Anterior cingulate cortex (tissue), 58 donors: ENCODE measurements at places on chromosomes 2 and 18.

DNA sequence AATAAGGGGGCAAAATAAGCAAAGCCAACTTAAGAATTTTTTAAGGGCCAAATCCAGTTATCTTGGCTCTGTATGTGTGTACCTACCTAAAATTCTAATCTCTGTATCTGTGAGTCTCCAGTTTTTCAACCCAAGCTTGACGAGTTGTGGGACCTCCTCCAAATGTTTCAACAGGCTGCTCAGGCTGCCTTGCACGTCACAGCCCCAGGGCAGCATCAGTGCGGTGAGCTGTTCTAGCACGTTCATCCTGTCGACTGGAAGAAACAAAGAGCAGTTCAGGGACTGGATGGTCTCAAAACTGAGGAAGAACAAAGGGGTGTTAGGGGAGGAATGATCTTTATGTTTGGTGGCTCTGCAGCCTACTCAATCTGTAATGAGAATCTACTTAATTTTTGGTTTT lies 29.4 kb downstream of the NLRC4 start:
- no peak for DNase-seq

DNA sequence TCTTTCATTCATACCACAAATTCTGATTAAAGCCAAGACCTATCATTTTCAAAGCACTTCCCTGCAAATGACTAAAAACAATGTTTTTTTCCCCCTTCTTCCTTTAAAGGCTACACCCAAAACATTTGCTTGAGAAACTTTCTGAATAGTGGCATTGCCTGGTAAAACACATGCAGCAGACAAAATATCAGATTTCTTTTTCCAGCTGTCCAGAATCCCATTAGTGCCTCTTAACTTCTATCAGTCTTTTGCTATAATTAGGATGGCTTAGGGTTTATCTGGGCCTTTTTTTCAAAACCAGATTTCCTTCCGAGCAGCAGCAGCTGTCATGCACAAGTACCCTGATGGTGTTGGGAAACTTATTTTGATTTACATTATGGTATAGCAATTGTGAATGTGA lies 50.6 kb downstream of the ALPK2 start:
- DNase-seq = no peak

DNA sequence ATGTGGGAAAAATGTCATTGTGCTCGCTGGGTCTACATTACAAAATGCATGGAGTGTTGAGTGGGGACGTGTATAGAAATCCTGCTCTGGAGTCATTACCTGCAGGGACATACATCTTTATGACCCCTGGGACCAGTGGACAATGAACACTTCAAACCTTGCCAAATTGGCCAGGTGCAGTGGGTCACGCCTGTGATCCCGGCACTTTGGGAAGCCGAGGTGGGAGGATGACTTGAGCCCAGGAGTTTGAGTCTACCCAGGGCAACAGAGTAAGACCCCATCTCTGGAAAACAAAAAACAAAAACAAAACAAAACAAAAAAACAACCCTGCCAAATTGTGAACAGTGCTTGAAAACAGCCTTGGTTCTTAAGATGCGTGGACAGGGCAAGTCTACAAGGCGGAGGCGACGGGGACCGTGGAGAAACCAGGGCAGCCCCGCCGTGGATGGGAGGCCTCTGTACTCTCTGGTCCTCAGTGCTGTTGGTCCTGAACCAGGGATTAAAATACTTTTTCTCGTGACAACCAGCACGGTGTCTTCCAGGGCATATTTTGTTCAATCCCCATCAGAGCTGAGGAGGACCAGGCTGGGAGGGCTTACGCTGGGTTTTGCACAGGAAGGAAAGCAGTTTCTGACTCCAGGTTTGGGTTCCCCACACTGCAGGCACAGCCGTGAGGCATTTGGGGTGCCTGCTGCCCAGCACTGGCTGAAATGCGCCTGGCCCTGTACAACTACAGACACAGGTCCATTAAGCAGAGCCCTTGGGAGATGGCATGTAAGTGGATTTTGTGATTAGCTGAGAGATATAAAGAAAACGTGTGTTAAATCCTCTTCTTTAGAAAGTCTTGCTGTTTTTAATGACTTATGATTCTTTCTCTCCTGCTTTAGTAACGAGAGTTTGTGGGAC lies 13.7 kb downstream of the COLEC11 start:
- DNase-seq = no peak

- no peak for DNase-seq
Measured at GRCh38 chr18:70142001-70142400, 63.5 kb downstream of the RTTN start.

GRCh38 chr2:43196768-43197587 lies 29.4 kb downstream of the ZFP36L2 start:
- DNase-seq = no peak

- no peak for DNase-seq
Measured at GRCh38 chr2:99488539-99489062, 1.2 kb downstream of the REV1 start.

DNA sequence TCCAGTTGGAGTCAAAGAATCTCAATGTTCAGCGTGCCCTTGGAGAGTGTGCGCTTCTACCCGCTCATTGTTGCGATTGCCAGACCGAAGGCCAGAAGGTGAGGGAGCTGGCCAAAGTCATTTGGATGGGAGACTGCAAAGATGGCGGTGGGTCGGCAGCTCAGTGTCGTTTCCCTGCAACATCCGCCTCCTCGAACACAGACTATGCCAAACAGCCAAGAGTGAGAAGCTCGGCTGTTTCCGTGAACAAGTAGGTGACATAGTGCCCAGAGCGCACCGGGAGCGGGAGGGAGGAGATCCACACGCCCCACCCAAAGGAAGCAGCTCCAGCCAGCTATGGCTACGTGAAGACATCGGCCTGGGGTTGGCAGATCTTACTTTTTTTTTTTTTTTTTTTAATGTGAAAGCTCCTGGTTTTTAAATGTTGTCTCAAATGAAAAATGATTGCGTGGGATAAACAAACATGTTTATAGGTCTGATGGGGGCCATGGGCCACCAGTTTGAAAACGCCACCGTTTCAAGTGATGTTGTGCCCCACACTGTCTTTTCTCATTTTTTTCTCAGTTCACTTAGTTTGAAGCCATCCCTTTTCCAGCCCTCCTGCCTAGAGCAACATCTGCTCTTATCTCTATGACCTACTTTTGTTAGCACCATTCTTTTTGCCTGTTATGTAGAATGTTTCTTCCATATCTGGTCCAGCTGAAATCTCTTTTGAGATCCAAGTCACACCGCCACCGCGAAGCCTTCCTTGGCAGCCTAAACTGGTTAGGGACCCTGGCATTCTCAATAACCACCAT lies 682.4 kb downstream of the RNF144A start:
- no peak for DNase-seq

- DNase-seq = no peak
Measured at GRCh38 chr2:109348671-109349502, 219.9 kb downstream of the SH3RF3 start.

GRCh38 chr18:73861771-73862170 lies 285.9 kb downstream of the FBXO15 start:
- no peak for DNase-seq

- DNase-seq = no peak
Measured at GRCh38 chr2:191631754-191632153, 46.2 kb upstream of the NABP1 start.

- no peak for DNase-seq
Measured at GRCh38 chr2:168185583-168186274, 61.7 kb downstream of the STK39 start.

DNA sequence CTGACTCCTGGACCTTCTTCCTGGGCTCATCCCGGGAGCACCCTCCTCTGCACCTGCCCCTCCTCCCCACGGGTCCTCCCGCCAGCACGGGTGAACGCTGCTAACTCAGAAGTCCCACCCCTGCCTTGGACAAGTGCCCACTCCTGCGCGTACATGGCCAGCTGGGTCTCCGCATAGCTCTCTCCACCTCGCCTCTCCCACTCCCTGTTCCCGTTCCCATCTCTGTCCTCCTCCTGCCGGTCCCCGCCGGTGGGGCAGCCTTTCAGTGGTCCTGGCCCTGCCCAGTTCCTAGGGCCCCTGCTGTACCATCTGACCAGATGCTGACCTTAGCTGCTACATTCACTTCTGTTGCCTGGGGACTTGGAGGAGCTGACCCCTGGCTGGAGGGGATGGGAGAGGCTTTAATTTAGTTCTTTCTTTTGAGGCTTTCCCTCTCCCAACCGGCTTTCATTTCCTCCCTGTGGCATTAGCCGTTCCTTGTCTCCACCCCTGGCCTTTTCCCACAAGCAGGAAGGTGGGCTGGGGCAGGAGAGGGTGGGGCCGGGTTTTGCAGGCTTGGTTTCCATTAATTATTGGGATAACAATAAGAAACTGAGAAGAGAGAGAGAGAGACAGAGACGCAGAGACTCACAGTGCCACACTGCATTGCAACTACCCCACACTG lies 136.1 kb downstream of the SH3BP4 start:
- DNase-seq = no peak

GRCh38 chr2:188975497-188976102 lies 1.4 kb downstream of the COL3A1 start:
- DNase-seq = no peak
